ENCODE measurements at places on chromosomes 2 and 18. TPM values are rescaled to one million over a fixed set of nuclear protein-coding genes. Genes with fewer than 3 reads are reported as not detected.

- DNase-seq: peak; percentile 56
Measured at GRCh38 chr2:37896319-37896718, 28.8 kb upstream of the RMDN2 start.

ABCB11 gene
- total RNA-seq: not detected

GRCh38 chr2:103898561-103898960, 955.4 kb upstream of the POU3F3 start:
- no peak for DNase-seq

CAPN14 gene
- total RNA-seq: not detected

DNA sequence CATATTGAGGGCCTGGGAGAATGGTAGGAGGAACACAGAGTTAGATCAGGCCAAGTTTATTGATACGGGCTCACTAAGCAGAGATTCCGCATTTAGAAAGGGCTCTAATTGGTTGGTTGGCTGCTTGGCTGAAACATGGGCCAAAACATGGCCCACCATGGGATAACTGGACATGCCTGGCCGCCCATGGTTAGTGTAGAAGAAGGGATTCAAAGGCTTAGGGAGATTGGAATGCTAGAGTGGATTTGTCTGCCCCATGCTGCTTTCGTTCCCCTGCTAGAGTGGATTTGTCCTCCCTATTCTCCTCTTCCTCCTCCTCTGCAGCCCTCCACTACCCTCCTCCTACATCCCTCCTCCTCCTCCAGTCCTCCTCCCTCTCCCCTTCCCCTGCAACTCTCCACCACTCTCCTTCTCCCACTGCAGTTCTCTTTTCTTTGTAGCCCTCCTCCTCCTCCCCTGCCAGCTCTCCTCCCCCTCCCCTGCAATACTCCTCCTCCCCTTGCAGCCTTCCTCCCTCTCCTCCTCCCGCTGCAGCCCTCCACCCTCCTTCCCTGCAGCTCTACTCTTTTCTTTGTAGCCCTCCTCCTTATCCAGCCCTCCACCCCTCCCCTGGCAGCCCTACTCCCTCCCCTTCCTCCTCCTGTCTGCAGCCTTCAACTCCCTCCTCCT, 17.2 kb downstream of the BOK start:
- no peak for DNase-seq

GRCh38 chr2:189783451-189783926, 650 bp downstream of the ORMDL1 start:
- peak; percentile 44 for DNase-seq

DNA sequence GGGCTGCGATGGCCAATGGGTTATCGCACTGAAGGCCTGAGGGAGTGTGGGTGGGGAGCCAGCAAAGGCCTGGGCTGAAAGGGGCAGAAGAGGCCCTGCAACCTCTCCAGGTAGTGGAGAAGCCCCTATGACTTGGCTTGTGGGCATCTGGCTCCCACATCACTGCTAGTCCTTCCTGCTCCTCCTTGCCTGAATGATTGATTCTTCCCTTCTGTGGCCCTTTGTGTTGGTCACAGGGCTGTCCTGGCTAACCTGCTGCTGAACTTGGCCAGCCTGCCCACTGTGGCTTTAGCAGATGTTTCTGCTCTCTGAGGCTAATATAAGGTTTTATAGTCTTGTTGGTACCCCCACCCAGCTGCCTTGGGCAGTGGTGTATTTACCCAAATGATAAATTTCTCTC, 136.2 kb upstream of the ALPP start:
- no peak for DNase-seq

RALB gene
- total RNA-seq: 65.4 TPM

GRCh38 chr18:849021-849420, 37.0 kb upstream of the YES1 start:
- DNase-seq: no peak

MTIF2 gene
- total RNA-seq: 92.1 TPM

GRCh38 chr2:152251211-152251610, 75.6 kb upstream of the STAM2 start:
- no peak for DNase-seq

CNGA3 gene
- not detected for total RNA-seq

PJVK gene
- total RNA-seq: 1.2 TPM

THUMPD2 gene
- 15.6 TPM for total RNA-seq

GRCh38 chr2:230262246-230262645, 36.7 kb downstream of the SP140 start:
- DNase-seq: no peak

- no peak for DNase-seq
Measured at GRCh38 chr2:3756306-3756705, 52.9 kb downstream of the DCDC2C start.

DNA sequence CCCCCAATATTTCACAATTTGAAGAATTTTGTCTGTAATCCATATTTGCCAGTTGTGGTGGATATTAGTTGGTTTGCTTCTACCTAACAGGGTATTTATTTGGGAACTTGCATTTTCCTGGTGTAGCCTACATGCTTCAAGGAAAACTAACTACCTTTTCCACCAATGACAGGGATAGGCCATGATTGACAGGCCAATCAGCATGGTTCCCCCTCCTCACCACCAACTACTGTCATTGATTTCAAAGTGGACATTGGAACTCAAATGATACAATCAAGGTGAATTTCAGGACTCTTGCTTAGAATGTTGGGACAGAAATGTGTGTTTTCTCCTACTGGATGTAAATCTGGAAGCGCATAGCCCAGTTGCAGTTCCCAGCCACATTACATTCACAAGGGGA, 10.1 kb upstream of the TANC1 start:
- DNase-seq: no peak

MTLN gene
- 50.4 TPM for total RNA-seq

- DNase-seq: peak; percentile 29
Measured at GRCh38 chr2:170218456-170218855, 40.5 kb downstream of the MYO3B start.
